ENCODE measurements at places on chromosomes 7 and 10.
A peak's percentile ranks its signal among the peaks of the same experiment; 100 is the strongest.

DNA sequence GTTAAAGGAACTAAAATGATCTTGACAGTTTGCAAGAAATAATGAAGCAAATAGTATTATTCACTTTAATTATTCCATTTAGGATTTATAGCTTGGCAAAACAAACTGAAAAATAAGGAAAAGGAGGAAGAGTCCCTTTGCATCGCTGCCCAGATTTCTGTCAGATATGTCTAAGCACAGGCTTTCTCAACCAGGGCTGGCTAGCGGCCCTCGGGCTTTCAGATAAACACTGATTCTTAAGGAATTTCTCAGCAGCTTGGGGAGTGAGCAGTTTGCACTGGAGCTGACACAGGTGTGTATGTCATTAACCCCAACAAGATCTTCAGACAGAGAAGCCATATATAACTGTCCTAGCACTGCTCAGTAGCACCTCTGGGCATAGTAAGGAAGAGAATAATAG is 47.9 kb upstream of the SEMA3D start:
- no peak for DNase-seq

GRCh38 chr7:90671571-90671970 is 75.5 kb downstream of the CDK14 start:
- DNase-seq, result peak; percentile 24

GRCh38 chr7:1949681-1950055 is 279.6 kb downstream of the ELFN1 start:
- no peak for DNase-seq

DNA sequence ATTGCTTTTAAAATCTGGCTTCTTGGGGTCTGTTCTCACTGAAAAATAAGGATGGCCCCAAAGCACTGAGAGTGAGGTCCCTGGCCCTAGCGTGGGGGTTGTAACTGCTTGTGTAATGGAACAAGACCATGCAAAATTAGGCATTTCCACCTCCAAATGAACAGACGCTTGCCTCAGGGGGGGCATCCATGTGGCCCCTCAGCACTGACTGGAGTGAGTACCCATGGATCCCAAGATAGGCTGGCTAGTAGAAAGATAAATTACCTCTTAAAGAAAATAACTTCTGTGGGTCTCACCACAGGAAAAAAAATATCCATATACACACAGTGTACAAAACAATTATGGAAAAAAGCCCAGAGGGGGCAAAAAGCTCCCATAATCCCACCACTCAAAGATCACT is 15.2 kb upstream of the CPA1 start:
- DNase-seq, result no peak

DNA sequence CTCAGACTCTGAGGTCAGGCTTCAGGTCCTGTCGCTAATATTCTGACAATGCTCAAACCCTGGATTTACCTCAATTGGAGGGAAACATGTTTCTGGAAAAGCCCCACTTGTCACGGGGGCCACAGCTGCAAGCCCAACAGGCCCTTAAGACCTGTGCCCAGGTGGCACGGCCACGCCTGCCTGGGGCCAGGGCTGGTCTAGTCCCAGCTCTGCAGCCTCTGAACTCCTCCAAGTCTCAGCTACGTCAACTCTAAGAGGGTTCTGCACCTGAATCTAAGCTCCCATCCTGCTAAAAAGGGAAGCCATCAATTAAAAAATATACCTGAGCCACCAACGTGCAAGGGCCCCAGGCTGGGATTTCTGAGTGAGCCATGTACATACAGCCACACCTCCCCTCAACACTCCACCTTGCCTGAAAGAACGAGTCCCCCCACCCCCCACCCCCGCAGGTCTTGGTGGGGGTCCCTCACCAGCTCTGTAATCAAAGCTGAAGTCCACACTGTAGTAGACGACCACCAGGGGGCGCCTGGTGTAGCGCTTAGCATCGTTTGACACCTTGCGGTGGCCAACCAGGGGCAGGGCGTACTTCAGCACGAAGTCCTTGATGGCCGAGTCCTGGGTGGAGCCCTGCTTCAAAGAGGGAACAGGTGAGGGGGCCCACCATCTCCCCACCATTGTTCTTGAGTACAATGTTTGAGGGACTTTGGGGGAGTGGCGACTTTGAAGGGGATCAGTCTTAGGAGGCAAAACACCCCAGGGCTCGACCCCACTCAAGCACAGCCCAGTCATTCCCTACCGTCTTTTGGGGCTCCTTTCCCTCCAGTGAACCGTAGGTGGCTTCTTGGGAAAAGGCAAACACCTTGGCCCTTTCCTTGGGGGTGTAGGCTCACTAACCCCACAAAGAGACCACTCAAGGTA is 22.6 kb downstream of the PDIA4 start:
- DNase-seq, result peak; percentile 62

GRCh38 chr7:7125963-7126362 is 56.4 kb upstream of the C1GALT1 start:
- peak; percentile 4 for DNase-seq

DNA sequence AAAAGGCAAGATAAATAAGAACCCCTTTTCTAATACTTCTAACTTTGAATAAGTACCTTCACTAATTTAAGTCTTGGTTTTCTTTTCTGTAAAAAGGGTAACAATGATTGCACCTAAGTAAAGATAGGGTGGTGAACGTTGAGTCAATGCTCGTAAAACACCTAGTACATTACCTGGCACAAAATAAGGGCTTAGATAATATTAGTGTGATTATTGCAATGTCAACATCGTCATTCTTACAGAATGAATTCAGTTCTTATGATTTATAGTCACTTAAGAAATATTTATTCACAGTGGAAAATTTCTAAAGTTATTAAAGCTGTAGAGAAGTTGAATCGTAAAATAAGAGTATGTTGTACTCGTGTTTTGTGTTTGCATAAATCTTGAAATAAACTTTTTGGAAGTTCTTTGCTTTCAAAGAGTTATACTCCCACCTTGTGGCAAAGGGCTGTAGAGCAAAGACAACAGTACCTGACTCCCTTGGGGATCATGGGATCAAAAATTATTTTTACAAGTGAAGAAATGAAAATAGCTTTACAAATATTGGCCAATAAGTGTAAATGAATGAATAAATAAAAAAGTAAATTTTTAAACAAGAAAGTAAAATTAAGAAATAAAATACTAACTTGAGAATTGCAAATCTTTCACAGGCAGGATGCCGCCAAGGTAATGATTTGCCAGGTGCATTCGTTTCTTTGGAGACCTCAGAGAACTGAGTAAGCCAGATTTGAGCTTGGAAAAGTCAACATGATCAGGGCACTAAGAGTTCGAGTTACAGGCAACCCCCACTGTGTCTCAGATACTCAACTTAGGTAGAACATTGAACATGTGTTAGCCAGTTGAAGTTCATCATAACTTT is 285.8 kb upstream of the CACNA2D1 start:
- peak; percentile 48 for DNase-seq

DNA sequence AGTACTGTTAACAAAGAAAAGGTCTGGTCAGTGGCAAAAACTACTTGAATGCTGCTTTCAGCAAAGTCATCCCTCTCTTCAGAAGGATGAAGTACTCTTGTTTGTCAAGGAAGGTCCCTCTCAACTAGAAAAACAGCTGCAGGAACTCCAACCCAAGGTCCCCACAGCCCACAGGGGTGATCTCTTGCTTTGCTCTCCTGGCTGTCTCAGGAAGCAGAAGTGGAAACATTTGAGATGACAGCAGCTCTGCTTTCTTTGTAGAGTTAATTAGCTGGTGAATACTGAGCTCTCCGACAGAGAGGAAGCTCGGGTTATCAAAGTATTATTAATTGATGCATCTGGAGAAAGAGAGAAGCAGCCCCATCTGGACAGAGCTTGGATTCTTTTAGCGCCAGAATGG is 25.4 kb upstream of the LRGUK start:
- DNase-seq, result no peak

DNA sequence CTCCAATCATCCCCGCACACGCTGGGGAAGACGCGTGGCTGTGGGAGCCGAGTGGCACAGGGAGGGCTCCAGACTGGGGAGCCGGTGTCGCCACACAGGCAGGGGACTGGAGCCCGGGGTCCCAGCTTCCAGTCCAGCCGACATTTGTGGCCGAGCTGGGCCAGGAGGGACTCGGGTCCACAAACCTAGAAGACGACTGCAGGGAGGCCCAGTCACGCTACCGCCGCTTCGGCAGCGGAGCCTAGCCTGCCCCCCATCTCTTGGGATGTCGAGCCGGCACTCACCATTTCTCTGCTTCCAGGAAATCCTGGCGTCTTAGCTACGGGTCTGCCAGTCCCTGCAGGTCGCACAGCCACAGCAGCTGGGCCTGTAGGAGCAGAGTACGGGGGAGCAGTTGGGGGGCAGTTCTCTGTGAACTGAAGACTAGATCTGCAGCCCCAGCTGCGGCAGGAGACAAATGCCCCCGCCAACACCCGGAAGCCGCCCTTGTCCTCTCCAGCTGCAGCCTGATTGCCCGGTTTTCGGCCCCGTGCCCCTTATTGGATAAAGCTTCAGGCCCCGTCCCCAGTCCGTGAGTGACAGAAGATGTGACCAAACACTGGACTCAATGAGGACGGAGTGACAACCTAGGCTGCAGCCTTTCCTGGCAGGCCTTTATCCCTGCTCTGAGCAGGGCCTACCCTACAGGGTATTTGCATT is 270.7 kb downstream of the ZNF33B start:
- DNase-seq, result peak; percentile 47

- DNase-seq, result peak; percentile 34
Observed at GRCh38 chr7:128352153-128352537, 8.4 kb upstream of the RBM28 start.

DNA sequence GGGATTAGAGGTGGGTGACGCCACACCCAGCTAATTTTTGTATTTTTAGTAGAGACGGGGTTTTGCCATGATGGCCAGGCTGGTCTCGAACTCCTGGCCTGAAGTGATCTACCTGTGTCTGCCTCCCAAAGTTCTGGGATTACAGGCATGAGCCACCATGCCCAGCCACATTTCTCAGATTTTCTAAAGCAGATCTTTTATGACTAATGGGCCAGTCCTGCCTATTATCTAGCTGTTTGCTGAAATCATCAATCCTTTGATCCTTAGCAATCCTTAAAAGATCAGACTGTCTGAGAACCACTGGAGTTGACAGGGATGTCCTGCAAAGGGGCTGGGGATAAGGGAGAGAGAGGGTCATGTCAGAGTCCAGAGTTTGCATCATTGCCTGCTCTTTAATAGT is 21.2 kb upstream of the ABCA13 start:
- DNase-seq, result no peak

DNA sequence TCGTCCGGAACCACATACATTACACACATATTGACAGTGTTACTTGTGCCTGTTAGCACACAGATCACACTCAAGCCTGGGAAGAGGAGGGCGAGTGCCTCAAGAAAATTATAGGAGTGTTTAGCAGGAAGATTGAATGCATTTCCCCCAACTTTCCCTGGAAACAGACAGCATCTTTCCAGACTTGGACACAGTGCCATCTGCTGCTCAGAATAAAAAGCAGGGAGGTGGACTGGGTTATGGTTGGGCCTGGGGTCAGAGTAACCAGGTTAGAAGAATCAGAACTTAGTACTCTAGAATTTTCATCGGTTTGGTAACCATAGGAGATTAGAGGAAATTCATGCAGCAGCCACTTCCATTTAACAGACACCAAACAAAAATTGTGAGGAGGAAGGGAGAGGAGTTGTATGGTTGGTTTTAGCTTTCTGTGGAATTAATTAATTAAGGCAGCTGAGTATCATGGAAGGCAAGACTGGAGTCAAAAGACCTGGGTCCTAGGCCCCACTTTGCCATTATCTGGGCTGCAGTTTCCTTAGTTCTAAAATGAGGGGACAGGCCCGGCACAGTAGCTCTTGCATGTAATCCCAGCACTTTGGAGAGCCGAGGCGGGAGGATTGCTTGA is 43.4 kb upstream of the OPTN start:
- no peak for DNase-seq

DNA sequence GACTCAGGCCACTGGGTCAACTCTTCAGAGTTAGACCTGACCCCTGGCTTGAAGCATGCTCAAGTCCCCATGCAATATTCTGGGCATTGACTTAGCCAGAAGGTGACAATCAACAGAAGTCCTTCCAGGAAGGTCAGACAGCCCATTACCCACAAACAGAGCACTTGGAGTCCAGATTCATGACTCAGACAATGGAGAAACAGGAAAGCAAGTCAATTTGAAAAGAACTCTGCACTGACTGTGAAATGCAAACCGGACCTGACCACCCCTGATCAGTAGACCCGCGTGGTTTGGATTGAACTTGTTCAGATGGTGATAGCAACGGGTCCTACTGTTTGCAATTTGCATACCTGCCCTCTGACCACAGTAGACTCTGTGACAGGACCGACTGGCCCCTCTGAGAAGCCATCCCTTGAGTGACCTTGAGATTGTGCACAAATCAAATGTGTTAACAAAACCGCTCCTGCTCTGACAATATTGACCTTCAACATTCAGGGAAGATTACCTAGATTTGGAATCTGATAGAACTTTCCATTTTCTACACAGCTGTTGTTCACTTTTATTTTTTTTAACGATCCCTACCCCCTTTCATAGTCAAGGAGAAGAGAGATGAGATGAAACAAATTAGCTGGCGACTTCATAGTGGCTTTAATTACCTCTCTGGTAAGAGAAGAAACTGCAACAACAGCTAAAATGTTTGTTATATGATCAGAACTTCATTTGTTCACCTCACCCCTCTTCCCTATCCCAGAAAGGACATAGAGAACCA is 138.7 kb downstream of the NRP1 start:
- DNase-seq, result peak; percentile 32

DNA sequence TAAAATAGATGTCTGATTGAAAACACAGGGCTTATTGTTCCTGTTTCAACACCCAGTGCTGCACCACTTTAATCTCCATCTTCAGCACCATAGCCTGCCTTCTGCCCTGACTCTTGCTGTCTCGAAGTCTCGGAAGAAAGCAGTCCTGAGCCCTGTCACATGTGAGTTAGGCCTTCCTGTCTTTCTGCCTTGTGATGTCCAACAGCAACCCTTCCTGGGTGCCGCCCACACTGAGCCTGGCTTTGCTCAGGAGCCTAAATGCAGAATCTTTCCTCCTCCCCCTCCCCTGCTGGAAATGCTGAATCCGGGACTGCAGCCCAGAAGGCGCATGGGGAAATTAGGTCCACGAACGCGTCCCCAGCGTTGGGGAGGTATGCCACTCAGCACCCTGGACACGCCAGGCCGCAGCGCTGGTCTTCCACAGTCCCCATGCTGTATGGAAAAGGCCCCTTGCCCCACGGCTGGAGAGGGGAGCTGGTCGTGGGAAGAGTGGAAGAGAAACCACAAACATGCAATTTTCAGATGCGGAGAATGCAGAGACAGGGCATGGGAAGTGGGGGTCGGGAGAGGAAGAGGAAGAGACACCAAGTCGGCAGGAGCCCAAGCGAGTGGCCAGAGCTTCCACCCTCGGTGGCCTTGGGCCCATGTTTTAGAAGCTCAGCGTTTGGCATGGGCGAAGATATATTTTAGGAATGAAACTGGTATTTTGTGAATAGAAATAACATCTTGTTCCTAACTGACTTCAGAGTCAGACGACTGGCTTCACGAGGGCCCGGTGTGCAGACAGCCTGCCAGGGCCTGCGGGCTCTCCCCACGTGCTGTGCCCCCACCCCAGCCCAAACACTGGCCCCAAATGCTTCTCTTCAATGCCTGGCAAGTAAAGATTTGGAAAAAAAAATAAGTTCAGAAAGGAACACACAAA is 656.1 kb upstream of the FOXK1 start:
- peak; percentile 36 for DNase-seq

DNA sequence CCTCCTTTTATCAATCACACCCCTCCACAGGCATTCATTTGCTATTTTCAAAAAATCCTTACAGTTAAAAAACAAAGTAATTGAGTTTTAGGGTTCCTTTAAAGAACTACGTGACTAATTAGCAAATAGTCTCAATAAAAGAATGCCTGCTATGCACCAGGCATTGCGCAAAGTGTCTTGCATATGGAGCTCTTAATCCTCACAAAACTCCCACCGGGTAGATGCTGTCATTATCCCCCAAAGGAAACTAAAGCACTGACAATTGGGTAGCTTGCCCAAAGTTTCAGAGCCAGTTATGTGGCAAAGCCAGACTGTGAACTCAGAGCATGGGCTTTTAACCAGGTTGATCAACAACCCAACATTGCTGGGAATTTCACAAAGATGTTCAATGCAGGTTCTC is 305.7 kb downstream of the ELMO1 start:
- DNase-seq, result no peak
